ENCODE measurements at places on chromosomes 2 and 18. TPM values are rescaled to one million over a fixed set of nuclear protein-coding genes. Genes with fewer than 3 reads are reported as not detected.
A peak's percentile ranks its signal among the peaks of the same experiment; 100 is the strongest.

- DNase-seq = no peak
Observed at GRCh38 chr18:70653671-70654070, 364.8 kb downstream of the SOCS6 start.

DNA sequence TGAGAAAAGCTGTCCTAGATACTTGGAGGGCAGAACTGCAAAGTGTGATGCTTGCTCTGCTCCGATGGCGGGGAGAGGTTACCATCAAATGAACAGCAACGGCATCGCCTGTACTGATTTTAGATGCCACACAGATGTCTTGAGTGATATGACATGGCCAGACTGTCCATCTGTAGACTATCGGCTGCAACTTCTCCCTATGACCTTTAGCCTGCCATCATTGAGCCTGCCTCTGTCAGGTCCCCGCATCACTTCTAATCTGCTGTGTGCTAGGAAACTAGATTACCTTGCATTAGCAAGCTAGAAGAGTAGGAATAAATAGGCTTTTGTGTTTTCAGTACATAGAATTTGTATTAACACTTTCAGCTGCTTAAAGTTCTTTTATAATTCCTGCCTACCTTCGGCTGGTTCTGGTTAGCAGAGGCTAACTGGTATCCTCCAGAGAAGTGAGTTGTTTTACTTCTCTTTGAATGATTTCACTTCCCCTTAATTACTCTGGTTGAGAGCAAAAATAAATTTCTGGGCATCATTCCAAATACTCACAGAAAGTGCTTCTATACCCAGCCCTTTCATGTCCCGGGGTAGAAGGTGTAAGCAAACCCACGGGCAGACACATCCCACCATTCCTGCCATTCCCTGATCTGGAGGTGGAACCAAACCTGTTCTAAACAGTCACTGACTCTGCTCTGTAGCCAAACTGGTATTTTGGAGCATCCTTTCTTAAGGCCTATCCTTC is 24.0 kb downstream of the GAREM2 start:
- no peak for DNase-seq

DNA sequence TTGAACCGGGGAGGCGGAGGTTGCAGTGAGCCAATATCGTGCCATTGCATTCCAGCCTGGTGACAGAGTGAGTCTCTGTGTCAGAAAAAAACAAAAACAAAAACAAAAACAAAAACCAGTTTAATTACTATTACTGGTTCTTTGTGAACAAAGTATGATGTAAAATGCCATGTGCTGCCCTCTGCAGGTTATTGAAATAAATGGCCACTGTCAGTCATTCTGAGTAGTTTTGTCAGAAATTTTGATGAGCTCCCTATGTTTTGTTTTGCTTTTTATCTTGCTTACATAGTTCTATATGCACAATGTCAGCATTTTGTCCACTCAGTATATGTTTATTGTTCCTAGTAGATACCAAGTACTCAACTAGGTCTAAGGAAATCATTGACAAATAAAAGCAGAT is 423.6 kb upstream of the CHST9 start:
- DNase-seq = no peak

DNA sequence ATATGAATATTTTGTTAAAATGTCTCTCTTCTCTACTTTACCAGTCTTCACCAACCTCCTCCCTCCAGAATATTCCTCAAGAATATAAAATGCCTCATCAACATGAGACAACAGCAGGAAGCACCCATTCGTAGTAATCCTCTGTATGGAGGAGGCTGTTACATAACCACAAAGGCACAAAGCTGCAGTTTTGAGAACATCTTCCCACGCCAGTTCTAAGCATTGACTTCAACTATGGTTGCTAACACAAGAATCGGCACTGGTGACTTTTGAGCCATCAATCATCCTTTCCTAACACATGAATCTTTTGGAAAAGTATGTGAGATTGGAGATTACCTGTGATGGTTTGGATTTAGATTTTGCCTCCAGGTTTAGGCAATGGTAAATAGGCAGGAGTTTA is 54.9 kb upstream of the CYP1B1 start:
- no peak for DNase-seq

DNA sequence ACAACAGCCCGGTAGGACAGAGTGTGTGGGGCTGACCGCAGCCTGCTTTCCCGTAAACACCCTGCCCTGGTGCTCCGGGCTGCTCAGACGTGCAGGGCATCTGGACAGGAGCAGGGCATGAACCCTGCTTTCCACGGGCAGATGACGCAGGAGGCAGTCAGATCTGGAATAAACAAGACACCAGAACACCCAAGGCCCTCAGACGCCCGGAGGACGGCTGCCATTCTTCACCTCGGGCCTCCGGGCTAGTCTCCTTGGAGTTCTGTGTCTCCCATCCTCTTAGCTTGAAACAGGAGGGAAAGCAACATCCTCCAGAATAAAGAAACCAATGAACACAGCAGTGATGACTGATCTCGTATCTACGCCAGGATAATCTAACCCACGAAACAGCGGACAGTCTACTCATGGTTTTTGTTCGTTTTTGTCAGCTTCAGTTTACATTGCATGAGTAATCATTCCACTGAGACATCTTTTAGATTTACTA is 7.3 kb downstream of the PXDN start:
- no peak for DNase-seq

DNA sequence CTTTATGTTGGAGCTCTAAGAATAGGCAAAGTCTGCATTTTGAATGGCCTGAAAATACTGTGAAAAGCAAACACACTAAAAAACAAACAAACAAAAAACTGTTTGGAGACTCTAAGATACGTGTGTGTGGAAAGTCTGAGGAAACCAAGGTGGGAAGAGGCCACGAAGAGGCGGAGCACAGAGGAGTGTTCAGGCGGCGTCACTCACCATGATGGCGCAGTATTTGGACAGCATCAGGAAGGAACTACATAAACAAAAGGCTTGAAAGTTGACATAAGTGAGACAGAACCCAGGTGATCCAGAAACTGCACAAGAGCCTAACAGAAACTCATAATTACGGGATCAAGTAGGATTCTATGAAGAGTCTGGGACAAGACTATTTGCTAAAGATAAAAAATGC is 50.8 kb upstream of the SOS1 start:
- no peak for DNase-seq

- DNase-seq = no peak
Observed at GRCh38 chr2:223048519-223048918, 3.5 kb upstream of the KCNE4 start.

- no peak for DNase-seq
Observed at GRCh38 chr2:224206816-224207215, 167.7 kb upstream of the SERPINE2 start.

DNA sequence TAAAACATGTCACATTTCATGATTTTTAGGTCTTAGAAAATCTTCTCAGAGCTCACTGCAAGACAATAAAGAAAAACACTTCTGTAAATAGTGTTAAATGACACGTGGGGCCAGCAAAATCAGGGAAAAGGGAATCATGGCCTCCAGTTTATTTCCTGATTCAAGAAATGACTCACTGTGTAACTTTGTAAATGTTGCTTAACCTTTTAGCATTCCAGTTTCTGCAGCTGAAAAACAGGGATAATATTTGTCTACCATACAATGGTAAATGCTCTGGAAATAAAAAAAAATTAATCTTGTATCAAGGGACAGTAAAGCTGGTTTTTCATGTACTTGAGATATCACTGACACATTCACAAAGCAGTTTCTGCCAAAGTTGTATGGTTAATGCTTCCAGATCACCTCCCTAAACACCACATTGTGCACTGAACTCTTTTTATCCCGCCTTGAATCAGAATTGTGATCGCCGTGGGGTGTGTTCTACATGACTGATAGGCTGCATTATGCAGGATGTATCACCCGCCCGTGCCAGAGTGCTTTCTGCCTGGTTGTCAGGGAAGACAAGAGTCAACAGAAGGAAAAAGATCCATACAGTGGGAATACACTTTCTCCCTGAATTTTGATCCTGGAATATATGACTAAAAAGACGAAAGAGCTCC is 238.8 kb downstream of the IKZF2 start:
- no peak for DNase-seq

- no peak for DNase-seq
Observed at GRCh38 chr18:5884375-5884774, 10.9 kb downstream of the TMEM200C start.

DNA sequence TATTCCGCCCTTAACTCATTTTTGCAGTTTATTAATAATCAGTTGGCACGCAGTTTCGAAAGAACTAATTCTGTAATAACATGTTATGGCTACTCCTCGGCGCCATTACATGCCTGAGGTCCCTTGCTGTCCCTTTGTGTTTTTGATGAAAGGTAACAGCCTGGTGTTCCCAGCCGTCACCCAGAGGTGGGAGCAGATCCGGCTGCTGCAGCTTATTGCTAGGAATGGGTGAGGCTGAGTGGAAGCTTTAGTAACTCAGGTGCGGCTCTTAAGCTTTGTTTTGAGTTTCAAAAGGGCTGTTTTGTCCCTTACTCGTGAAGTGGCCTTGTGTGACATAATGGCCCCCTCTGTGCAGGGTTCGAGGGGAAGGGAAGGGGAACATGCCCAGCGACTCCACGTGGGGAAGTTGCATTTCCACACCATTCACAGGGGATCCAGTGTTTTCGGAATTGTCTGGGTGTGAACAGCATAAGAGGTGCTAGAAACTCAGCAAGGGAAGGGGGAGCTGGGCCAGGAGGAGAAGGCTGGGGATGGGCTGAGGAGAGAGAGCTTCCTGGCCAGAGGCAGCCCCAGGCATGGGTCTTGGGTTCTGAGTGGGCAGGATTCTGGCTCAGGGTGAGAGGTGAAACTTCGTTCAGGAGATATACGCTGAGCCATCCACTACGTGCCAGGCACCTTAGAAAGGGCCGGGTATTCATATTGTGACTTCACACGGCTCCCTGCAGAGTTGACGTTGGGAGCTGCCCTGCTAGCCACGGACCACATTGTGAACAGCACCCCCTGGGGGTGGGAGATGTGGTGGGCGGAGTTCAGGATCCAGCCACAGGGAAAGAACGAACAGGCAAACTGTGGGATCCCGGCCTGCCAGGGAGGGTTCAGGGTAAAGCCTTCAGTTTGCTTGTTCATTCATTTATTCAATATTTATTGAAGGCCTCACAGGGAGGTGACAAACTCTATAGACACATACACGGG is 84.4 kb downstream of the TGOLN2 start:
- DNase-seq = peak; percentile 38

DNA sequence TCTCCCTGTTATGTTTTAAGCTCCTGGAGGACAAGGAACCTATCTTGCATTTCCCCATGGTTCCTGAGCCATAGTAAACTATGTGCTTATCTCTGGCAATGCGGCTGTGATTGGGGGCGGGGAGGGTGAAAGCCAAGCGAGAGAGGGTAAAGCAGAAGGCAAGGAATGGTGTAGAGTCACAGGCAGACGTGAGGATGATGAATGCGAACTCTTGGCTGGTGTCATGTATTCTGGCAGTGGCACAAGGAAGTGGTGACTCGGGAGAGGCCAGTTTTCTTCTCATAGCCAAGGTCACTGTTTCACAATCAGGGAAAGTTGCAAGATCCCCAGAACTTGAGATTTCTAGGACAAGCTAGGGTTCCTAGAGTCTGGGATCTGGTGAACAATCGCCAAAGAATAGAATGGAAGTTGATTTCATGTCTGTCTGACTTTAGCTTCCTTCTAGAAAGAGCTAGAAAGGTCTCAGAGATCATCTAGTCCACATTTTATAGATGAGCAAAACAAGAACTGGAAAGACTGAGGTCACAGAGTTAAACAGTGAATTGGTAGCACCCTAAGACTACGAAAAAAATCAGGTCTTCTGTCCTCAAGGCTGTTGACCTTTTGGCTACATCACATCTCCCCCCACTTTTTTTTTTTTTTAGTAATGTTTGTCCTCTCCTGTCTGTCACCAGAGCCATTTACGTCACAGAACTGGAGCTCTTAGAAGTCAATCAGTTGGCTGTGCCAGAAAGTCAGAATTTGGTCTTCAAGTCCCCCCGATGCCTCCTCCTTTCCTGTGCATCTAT is 137.0 kb downstream of the BCL11A start:
- no peak for DNase-seq

- DNase-seq = no peak
Observed at GRCh38 chr18:23226930-23227725, 91.8 kb downstream of the CABLES1 start.

- no peak for DNase-seq
Observed at GRCh38 chr2:203021991-203022390, 7.3 kb downstream of the NBEAL1 start.

DNA sequence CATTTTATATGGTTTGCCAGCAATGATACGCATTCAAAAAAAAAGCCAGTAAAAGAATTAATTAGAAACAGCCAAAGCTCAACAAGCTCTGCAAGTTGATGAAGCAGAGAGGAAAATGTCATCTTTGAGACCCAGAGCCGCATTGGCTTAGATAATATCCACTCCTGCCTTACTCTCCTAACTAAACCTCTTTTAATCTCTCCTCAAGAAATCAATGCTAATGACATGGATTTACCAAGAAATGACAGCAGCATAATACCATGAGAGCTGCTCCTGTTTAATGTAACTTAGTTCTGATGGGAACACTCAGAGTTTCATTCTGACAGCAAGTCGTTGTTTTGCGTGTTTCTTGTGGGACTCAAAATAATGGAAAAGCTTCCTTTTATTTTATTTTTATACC is 1099.4 kb upstream of the PIK3C3 start:
- DNase-seq = no peak

DNA sequence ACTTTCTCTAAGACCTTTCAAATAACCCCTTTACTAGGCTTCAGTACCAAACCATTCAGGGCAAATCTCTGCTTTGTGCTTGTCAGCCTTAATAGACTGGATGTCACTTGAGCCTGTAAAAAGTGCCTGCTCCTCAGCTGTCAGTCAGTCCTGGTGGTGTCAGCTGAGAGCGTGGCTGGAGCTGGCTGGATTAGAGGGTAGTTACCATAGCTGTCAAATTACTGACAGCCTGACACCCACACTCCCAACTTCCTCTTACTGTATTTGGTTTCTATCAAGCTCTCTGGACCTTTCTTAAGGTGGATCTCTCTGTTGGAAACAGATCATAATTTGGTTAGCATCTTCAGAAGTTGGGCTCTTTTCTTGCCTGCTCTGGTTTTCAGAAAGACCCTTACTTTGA is 371.4 kb upstream of the ATP5MC3 start:
- no peak for DNase-seq

GRCh38 chr2:2007551-2008501 is 263.5 kb upstream of the PXDN start:
- no peak for DNase-seq

GRCh38 chr18:217532-218336 is 50.1 kb downstream of the THOC1 start:
- DNase-seq = no peak

DNA sequence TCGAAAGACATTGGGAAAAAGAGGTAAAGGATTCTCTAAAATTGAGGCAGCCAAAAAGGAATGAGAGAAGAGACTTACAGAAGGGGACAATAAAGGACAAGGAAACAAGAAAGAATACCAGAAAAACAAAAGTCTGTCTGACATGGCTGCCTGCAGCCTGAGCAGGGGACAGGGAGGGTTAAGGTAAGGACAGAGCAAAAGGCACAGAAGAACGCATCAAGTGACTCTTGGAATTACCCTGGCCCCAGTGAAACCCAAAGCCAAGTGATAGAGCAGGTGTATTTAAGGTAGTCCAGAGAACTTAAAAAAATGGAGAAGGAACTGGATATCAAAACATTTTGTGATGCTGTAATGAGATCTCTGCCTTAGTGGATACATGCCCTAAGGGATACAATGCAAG is 47.1 kb upstream of the XIRP2 start:
- DNase-seq = no peak

Gene SP5
- total RNA-seq = not detected

Gene STAT4
- total RNA-seq = 52.6 TPM

Gene SNORC
- 1.7 TPM for total RNA-seq

Gene MARCO
- not detected for total RNA-seq

Gene HOXD8
- not detected for total RNA-seq
